ENCODE measurements at places on chromosomes 4 and X. TPM values are rescaled to one million over a fixed set of nuclear protein-coding genes. Genes with fewer than 3 reads are reported as not detected.

DNA sequence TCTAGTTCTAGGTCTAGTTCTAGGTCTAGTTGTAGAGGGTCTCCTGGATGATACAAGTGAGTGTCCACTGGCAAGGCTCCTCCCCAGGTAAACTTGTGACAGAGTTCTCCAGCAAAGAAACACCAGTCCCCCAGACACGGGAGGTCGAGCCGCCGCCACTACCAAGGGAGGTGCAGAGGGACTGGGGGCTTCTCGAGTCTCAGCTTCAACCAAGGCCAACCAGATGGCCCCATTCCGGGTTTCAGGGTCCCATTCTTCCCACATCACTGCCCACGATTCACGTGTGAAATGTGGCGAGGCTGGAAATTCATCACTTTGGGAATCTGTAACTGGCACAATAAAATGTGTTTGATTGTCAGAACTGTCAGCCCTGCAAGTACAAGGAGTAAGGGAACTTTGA is 37.5 kb downstream of the TKTL1 start:
- no peak for DNase-seq

- no peak for DNase-seq
Measured at GRCh38 chr4:98618680-98619079, 39.7 kb downstream of the TSPAN5 start.

GRCh38 chr4:136571315-136571714 is 961.0 kb downstream of the PCDH18 start:
- no peak for DNase-seq

Gene ASMTL
- total RNA-seq: 3.3 TPM

Gene MAGEA1
- not detected for total RNA-seq

DNA sequence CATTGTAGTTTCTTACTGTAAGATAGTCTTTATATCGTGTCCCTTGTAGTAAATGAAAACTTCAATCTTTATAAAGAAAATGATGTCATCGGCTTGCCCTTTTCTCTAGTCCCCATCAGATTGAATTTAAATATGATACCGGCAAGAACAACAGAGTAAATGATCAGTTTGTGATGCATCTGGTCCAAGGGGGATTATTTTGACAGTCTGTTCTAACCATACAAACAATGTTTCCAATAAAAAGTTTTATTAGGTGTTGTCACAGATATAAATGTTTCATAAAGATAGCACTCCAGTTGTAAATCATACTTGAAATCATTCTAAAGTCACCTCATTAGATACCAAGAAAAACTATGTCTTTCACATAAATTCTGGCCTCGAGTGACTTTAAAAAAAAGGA is 72.3 kb downstream of the SLC9A6 start:
- DNase-seq: no peak

- DNase-seq: peak; percentile 41
Measured at GRCh38 chr4:83552083-83552482, 16.2 kb downstream of the GPAT3 start.

Gene ERAS
- total RNA-seq: not detected

Gene CTAG1A
- not detected for total RNA-seq

Gene RASL11B
- total RNA-seq: not detected

DNA sequence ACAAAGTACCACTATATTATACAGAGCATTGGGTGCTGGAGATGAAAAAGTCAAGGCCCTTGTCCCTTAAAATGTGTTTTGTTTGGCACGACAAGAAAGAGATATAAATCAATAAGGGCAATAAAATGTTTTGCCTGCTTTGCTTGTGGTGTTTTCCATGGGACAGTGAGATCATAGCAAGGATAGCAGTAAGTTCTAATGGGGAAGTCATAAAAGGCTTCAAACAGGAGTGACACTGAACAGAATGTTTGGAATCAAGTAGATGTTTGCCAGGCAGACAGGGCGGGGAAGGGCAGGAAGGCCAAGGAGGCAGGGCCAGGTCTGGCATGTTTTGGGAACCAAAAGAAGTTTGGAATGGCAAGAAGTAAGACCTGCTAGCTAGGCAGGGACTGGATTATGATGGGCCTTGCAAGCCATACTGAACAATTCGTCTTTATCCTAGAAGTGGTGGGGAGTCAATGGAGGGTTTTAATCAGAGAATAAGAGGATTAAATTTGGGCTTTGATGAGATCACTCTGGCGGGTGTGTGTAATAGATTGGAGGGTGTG is 16.4 kb downstream of the FGF2 start:
- DNase-seq: no peak

Gene GPRASP3
- total RNA-seq: 0.86 TPM

GRCh38 chr4:9952415-9952950 is 68.8 kb downstream of the SLC2A9 start:
- DNase-seq: no peak

Gene SSX2B
- total RNA-seq: not detected

All from A172 (cell line).